ENCODE measurements at places on chromosomes 16 and 17. TPM values are rescaled to one million over a fixed set of nuclear protein-coding genes. Genes with fewer than 3 reads are reported as not detected.

GRCh38 chr16:54240271-54241129, 46.1 kb downstream of the IRX3 start:
- no peak for DNase-seq

CLUH gene
- 83.1 TPM for total RNA-seq

DNA sequence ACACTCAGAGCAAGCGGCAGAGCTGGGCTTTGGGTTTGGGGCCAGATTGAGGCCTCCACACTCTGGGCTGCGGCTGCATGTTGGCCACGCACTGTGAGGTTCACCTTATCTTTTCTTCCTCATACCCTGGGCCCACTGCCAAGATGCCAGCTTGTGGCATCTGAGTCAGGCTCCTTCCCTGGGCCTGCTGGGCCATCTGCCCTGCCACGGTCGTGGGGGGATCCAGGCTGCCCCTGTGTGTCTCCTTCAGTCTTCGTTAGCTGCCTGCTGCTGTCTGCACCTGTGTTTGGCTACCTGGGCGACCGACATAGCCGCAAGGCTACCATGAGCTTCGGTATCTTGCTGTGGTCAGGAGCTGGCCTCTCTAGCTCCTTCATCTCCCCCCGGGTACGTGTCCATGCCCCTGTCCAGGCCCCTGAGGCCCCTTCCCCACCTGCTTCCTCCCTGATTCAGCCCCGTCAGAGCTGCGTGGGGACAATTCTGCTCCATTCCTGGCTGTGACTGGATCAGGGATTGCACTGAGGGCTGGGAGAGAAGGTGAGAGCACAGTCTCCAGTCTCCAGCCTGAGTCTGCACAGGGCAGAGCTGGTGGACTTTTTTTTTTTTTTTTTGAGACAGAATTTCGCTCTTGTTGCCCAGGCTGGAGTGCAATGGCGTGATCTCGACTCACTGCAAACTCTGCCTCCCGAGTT, 11.2 kb downstream of the SPNS3 start:
- DNase-seq, result no peak

RHBDL1 gene
- 6.7 TPM for total RNA-seq

KRTAP4-1 gene
- not detected for total RNA-seq

- DNase-seq, result peak; percentile 76
Observed at GRCh38 chr17:44314869-44315661, 6.7 kb downstream of the RUNDC3A start.

GRCh38 chr17:72590382-72590781, 469.6 kb downstream of the SOX9 start:
- no peak for DNase-seq

DNA sequence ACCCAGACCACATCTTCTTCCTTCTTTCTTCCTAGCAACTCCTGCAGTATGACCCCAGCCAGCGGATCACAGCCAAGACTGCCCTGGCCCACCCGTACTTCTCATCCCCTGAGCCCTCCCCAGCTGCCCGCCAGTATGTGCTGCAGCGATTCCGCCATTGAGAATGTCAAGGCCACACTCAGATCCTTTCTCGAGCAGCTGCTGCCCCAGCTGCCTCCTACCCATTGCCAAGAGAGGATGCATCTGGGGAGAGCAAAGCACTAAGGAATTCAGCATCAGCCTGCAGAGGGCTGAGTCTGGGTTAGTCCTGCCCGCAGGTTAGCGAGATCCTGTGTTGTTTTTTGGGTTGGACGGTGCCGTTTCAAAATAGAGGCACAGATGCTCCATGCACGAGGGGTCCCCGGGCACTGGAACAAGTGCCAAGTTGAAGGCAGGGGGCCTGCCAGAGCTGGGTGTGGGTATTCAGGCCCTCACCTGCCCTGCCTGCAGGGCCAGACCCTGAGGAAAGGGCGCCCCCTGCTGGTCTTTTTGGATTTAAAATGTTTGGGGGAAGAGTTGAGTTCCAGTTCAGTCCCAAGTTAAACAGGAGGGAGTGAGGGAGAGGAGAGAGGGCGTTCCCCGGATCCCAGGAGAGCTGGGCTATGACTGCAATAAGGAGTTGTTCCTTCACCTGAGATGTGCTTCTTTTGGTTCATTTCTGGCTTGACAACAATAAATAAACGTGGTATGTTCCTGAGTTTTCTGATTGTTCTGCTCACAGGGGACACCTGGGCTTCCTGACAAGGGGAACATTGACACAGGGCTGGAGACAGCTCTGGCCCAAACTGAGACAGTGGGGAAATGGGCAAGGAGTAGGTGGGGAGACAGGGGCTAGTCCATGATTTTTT, 4.9 kb downstream of the CDK3 start:
- DNase-seq, result peak; percentile 93

GFAP gene
- total RNA-seq, result 1.5 TPM

GRCh38 chr16:10200637-10201586, 18.7 kb upstream of the GRIN2A start:
- no peak for DNase-seq

GRCh38 chr17:51166198-51166986, at the start of gene NME2:
Gene NME2 (plus strand): TSS chr17:51166411. CDS start chr17:51166831, 420 bp downstream.
- DNase-seq, result peak; percentile 92

MYOCD gene
- 1.2 TPM for total RNA-seq

C17orf50 gene
- total RNA-seq, result 0.30 TPM

DNA sequence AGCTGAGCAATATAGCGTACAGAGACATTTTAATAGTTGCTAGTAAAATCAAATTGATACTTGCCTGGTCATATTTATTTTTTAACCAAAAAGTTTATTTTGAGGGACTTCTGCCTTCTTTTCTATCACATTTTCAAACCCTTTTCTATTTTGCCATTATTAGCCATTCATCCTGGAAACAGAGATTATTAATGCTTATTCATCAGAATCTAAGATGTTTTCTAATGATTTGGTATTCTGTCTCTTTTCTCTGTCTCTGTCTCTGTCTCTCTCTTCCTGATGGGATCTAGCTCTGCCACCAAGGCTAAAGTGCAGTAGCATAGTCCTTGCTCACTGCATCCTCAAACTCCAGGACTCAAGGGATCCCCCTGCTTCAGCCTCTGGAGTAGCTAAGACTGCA, 871.3 kb upstream of the CDH8 start:
- no peak for DNase-seq

GRCh38 chr17:37714897-37715296, 30.0 kb downstream of the HNF1B start:
- no peak for DNase-seq

EVI2B gene
- 0.37 TPM for total RNA-seq

- no peak for DNase-seq
Observed at GRCh38 chr17:82486231-82487094, 27.9 kb downstream of the NARF start.

- no peak for DNase-seq
Observed at GRCh38 chr17:49580055-49580721, 4.5 kb downstream of the NXPH3 start.

SLC13A2 gene
- not detected for total RNA-seq

GRCh38 chr17:80971704-80972304, 19.8 kb upstream of the CHMP6 start:
- no peak for DNase-seq

GRCh38 chr17:77722366-77722765, 236.1 kb upstream of the TNRC6C start:
- DNase-seq, result no peak

DNA sequence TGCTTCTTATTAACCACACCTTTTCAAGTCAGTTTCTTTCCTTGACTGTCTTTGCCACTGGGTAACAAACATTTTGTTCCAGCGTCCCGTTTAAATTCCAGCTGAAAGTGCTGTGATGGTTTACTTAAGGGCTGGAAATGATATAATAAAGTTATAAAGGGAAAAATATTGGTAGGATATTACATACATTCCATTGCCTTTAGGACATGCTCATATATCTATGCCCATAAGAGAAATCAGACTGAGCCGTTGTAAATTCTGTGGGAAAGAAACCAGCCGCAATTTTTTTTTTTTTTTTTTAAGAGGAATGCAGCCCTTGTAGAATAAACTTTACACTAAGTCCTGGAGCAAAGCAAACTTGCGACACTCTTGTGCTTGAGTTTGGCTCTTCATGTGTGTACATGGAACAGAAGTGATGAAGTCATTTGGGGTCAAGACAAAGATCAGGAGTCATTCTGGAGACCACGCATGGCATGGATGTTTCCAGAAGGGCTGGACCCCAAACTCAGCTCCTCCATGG, 210.9 kb downstream of the XYLT1 start:
- no peak for DNase-seq

GRCh38 chr17:30414486-30414885, 35.8 kb downstream of the CPD start:
- no peak for DNase-seq

- DNase-seq, result no peak
Observed at GRCh38 chr16:9599415-9600120, 508.1 kb downstream of the HAPSTR1 start.

Measured in WTC11 (cell line).